ENCODE measurements at places on chromosomes 16 and 17.
A peak's percentile ranks its signal among the peaks of the same experiment; 100 is the strongest.

DNA sequence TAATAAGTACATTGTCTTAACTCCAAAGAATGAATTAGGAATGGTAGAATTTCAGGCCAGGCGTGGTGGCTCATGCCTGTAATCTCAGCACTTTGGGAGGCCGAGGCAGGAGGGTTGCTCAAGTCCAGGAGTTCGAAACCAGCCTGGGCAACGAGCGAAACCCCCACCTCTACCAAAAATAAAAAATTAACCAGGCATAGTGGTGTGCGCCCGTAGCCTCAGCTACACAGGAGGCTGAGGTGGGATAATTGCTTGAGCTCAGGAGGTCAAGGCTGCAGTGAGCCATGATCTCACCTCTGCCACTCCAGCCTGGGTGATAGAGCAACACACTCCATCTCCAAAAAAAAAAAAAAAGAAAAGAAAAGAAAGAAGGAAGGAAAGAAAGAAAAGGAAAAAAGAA lies 18.5 kb upstream of the BBS2 start:
- DNase-seq = no peak

DNA sequence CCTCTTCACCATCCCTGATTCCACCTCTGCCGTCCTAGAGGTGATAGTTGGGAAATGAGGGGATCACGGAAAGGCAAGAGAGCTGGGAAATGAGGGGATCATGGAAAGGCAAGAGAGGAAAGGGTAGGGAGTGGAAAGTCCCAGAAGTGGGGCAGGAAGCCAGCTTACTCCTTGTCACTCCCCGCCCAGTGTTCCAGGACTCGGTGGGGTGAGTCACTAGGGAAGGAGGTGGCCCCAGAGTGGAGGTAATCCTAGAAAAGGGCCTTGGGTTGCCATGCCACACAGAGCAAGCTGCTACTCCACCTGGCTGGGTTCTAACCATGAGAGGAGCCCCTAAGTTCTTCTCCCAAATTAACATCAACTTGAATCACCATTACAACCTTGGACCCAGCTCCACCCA lies 14.8 kb downstream of the ALOXE3 start:
- no peak for DNase-seq

DNA sequence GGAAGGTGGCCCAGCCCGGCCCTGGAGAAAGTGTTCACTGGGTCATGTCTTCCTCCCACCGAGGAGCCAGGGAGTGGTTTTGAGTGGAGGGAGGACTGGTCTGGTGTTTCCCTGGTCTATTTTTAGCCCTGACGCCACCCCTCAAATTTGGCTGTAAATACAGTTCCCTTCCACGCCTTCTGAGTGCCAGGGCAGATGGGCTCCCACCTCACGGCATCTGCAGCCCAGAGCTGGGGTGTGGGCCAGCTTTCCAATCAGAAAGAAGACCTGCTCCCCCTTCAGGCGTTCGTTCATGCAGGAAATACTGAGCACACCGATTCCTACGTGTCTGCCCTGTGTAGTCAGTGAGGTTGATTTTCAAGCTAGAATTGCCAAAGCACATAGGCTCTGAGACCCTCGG lies 53.7 kb downstream of the SNX20 start:
- DNase-seq = no peak

GRCh38 chr16:69859105-69859989 lies 91.8 kb upstream of the CLEC18A start:
- no peak for DNase-seq

- no peak for DNase-seq
Measured at GRCh38 chr16:26281381-26282110, 589.8 kb downstream of the HS3ST4 start.

- no peak for DNase-seq
Measured at GRCh38 chr17:12759090-12759489, 30.2 kb upstream of the ARHGAP44 start.

DNA sequence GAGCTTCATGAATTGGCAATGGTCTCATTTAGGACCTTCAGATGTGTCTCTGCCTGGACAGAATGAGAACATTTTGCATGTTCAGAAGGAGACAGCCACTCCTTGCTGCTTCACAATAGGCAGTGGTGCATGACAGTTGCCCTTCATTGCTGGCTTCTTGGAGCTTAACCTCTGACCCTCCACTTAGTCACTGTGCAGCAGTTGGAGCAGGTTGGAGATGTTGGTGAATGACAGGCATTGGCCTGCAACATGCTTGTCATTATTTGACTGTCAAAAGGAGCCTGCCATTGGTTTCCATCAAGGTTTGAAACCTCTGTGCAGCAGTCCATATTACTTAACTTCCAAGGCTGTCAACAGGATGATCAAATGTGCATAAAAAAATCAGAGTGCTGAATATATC lies 22.7 kb downstream of the FTO start:
- no peak for DNase-seq

DNA sequence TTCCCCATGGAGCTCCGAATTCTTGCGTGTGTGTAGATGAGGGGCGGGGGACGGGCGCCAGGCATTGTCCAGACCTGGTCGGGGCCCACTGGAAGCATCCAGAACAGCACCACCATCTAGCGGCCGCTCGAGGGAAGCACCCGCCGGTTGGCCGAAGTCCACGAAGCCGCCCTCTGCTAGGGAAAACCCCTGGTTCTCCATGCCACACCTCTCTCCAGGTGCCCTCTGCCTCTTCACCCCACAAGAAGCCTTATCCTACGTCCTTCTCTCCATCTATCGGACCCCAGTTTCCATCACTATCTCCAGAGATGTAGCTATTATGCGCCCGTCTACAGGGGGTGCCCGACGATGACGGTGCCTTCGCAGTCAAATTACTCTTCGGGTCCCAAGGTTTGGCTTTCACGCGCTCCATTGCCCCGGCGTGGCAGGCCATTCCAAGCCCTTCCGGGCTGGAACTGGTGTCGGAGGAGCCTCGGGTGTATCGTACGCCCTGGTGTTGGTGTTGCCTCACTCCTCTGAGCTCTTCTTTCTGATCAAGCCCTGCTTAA lies 617 bp upstream of the SENP3 start:
- peak; percentile 23 for DNase-seq

- no peak for DNase-seq
Measured at GRCh38 chr16:81515281-81515680, 70.7 kb downstream of the CMIP start.

- DNase-seq = no peak
Measured at GRCh38 chr16:28534542-28535373, 4.0 kb downstream of the NUPR1 start.

- DNase-seq = no peak
Measured at GRCh38 chr16:53901408-53901807, 197.5 kb downstream of the FTO start.

Measured in AG04449 (cell line).